ENCODE measurements at places on chromosomes 11 and 22.

GRCh38 chr11:105878510-105878909 is 143.5 kb downstream of the MSANTD4 start:
- DNase-seq: no peak

DNA sequence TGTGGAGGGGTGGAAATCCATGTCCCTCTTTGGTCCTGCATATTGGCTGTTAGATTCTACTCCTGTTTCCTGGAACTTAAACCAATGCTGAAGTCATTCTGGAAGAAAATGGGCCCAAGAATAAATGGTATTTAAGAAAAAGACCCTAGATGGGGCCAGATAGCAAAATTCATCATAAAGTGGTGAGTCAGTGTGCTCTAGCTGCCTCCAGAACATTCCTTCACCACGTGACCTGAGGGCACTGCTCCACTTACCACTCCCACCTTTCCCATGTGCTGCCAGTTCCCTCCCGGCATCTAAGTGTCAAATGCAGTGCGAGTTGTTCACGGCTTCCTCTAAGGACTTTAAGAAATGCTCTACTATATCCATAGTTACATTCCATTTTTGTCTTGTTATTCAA is 30.9 kb upstream of the NAP1L4 start:
- DNase-seq: no peak

DNA sequence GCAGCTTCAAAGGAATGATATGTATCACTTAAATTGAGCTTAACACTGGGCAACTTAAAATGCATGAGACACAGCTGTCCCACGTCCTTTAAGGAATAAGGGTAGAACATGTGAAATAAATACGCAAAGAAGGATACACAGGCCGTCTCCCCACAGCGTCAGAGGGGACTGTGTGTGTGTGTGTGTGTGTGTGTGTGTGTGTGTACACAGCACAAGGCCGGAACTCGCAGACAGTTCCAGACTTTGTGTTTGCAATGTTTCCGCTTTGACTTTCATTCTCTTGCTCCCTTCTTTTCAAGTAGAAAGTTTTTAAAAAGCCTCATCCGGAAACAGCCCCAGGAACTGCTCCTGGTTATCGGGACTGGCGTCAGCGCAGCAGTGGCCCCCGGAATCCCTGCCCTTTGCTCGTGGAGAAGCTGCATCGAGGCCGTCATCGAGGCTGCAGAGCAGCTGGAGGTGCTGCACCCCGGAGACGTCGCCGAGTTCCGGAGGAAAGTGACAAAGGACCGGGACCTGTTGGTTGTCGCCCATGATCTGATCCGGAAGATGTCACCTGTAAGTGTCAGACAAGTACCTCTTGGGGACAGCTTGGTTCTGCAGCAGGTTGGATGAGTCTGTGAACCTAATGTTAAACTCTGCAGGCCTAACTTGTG is 13.3 kb downstream of the FAM118A start:
- no peak for DNase-seq

GRCh38 chr11:65589444-65590239 is 6.0 kb downstream of the KCNK7 start:
- no peak for DNase-seq

GRCh38 chr22:27620367-27621154 is 181.0 kb downstream of the MN1 start:
- DNase-seq: no peak

DNA sequence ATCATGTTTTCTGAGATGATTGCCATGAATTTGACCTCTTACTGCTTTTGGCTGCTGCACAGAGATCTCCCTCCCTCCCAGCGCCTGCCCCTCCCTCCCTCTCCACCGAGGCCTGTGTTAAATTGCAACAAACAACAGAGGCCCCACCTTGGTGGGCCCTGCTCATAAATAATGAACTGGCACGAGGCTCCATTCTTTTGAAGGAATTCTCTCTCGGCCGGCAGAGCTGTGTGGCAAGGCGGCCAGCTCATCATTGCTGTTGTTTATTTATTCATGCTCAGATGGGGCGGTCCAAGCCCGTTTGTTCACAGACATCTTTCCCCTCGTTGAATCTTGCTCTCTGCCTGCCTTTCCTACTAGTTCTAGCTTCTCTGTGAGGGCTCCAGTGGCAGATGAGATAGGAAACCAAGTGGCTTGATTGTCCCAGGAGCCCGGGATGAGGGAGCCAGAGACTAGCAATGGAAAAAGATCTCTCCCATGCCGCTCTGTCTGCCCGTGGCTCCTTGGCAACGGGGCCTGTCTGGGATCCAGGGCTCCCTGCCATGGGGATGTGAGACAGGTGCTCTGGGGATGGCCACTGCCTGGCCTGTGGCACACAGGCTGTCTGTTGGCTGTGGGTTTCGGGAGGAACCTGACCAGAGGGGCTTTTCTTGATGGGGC is 192.6 kb downstream of the DSCAML1 start:
- DNase-seq: no peak

DNA sequence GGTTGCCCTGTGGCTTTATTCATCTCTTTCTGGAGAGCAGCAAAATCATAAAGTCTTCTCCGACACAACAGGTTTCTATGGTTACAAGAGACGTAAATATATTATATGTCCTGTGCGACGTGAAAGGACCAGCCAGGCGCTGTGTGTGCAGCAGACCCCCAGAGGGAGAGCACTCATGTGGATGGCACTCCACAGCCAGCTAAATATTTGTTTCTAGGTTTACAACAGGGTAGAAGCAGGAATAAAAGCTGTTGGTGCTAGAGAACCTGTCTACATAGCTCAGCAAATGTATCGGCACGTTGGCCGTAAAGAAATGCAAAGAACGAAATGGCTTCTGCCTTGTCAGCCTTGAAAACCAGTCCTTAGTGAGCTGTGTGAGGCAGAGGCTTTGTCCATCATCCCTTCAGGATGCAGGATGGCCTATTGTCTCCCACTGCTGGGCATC is 133.8 kb upstream of the PITPNB start:
- DNase-seq: no peak

DNA sequence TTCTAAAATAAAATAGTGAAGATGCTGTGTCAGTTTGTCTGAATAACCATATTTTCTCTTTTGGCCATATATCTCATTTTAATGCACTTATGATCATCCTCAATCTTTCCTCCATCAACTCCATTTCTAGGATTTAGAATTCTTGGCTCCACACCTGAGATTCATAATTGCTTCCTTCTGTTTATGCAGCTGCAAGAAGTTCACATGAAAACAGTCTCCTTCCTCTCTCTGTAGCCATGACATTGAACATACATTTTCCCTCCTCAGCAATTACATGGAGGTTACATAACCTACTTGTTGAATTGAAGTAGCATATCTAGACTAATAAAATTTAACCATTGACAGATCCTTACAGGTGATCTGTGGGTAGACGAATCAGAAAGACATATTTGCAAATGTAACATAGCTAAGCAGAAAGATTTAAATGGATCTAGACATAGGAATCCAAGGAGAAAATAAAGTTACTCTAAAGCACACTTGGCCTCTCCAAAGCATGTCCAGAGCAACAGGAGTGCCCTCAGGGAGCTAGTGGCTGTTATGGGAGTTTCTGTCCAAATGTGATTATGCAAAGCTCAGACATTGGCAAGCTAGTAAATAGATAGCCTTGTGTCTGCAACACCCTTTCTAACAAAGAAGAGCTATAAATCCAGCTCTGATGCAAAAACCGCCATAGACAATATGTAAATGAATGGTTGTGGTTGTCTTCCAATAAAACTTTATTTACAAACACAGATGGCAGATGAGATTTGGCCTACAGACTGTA is 119.9 kb upstream of the MPPED2 start:
- no peak for DNase-seq

GRCh38 chr11:44748606-44749005 is 21.8 kb downstream of the TSPAN18 start:
- no peak for DNase-seq

GRCh38 chr22:23688571-23688970 is 2.2 kb upstream of the RGL4 start:
- no peak for DNase-seq

DNA sequence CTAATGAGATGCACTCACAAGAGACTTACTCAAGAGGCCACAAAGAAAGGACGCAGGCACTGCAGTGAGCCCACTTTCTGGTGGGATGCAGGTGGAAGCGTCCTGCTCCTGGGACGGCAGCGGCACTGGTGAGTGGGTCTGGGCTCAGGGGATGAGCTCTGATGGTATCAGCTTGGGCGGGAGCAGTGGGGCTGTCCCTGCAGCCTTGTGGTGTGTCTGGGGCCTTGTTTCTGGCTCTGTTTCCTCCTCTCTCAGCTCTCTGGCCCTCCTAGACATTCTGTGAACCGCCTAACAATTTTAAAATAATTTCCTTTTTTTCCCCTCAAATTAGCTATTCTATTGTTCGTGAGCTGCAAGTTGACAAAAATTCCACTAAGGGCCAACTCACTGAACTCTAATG is 8.8 kb upstream of the ST14 start:
- DNase-seq: no peak

- DNase-seq: peak; percentile 4
These were observed 65.6 kb downstream of the ISX start for GRCh38 chr22:35131525-35132000.

- no peak for DNase-seq
These were observed 27.2 kb upstream of the SYT7 start for GRCh38 chr11:61607920-61608599.

DNA sequence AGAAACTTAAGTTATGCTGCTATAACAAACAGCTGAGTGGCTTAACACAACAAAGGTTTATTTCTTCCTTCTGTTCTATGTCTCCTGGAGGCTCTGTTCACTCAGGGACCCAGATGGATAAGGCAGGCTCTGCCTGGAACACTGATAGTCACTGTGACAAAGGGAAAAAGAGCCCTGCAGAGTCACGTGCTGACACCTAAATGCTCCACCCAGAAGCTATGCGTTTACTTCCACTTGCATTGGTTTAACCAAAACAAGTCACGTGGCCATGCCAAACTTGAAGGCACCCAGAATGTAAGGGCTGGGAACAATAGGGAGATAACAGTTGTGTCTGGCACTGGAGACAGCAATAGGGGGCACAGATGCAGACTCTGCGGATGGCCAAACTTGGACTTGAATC is 3.4 kb upstream of the MS4A15 start:
- DNase-seq: no peak

DNA sequence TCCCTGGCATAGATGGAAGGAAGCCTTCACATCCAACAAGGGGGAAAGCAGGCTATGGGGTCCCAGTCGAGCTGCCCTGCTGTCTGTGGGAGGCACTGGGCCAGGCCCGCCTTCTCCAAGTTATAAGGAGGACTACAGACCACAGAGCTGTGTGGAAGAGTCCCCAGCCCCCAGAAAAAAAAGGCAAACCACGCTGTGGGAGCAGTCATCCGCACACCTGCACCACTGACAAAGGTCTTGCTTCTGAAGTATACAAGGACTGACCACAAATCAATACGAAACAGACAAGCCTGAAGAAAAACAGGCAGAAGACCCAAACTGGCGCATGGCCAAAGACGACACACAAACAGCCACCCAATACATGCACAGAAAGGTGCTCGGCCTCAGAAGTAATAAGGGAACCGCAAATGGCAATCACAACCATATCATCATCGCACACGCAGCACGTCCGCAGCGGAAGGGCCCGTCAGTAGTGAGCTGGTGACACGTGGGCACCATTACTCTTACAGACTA is 384.1 kb downstream of the CTTN start:
- no peak for DNase-seq

DNA sequence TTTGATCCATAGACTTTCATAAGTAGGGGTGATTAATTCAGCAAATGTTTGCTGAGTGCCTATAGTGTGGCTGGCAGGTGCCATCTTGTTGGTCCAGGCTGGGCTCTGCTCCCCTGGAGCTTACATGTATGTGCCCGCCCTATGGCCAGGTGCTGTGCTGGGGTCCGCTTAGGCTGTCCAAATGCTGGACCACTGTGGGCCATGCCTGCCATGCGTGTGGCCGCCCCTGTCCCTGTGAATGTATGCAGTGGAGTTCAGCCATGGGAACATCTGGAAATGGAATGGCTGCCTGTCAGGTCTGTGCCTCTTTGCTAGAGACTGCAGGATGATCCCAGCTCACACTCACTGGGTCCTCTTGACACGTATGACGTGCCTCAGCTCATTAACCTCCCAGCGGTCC is 594.6 kb downstream of the TBC1D22A start:
- DNase-seq: no peak

DNA sequence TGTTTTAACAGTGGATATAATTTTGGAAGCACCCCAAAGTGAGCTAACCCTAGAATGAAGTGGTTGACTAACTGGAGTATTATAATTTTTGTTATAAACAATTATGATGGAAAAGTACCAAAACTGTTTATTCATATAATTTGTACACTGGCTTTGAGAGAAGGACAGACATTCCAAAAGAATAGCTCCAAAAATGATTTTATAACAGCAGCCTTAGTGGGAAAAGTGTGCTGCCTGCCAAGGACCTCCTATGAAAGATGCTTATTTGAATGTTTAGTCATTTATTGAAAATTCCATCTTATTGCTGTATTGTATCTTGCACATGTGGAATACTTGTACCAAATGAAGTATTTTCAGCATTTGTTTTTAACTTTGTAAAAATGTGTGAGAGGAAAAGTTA is 169.8 kb downstream of the GUCY1A2 start:
- no peak for DNase-seq

GRCh38 chr11:67780056-67780455 is 105.6 kb upstream of the ALDH3B2 start:
- peak; percentile 1 for DNase-seq

DNA sequence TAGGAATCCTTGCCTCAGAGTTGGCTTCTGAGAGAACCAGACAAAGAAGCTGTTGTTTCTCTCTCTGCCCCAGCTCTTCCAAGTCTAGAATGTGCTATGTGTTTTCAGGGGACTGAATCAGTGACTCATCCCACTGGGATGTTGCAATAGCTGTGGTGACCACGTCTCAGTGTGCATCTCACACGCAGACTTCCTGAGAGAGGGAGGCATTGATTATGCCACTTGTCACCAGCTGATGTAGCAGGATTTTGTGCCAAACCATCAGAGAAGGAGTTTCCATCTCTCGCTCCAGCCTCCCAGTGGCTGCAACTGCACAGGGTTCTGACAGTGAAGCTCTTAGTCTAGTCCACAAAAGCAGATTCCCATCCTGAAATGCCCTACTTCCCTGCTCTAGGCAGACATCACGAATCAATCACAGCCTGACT is 455.8 kb downstream of the MIAT start:
- no peak for DNase-seq

DNA sequence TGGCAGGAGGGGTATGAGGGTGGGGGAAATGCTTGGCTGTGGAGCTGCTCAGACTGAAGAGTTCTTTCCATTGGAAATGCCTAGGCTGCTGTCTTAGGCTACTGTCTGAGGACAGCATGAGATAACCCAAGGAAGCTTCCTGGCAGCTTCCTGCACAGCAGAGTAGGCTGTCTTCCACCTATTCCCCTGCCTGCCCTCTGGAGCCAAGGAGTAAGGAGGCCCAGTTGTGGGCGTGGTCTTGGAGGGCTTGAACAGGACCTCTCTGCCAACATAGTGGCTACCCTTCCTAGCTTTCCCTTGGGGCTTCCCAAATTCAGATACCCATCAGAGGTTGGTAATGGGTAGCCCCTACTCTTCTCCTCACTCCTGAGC is 25.9 kb downstream of the PHLDB1 start:
- no peak for DNase-seq

DNA sequence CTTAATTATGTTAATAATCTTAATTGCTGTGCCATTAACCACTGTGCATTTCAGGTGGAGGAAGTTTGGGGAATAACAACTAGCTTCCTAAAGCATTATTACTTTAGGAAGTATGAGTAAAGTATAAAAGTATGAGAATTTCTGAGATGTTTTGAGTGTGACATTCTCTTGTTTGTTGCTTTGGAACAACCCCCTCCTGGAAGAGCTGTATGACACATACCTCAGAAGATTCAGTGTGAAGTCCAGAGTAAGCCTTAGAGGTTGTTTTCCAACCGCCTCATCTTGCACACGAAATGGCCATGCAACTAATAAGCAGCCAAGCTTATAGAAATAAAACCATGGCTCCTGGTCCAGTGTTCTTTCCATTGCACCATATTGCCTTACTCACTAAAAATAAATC is 21.7 kb downstream of the CCDC81 start:
- DNase-seq: no peak

GRCh38 chr11:27111896-27112295 is 71.3 kb downstream of the BBOX1 start:
- no peak for DNase-seq

Data from Kasumi-1 (cell line).